ENCODE measurements at places on chromosomes 4 and X. TPM values are rescaled to one million over a fixed set of nuclear protein-coding genes. Genes with fewer than 3 reads are reported as not detected.
A peak's percentile ranks its signal among the peaks of the same experiment; 100 is the strongest.

- no peak for DNase-seq
These were observed 8.7 kb downstream of the GAGE10 start for GRCh38 chrX:49312176-49312575.

DNA sequence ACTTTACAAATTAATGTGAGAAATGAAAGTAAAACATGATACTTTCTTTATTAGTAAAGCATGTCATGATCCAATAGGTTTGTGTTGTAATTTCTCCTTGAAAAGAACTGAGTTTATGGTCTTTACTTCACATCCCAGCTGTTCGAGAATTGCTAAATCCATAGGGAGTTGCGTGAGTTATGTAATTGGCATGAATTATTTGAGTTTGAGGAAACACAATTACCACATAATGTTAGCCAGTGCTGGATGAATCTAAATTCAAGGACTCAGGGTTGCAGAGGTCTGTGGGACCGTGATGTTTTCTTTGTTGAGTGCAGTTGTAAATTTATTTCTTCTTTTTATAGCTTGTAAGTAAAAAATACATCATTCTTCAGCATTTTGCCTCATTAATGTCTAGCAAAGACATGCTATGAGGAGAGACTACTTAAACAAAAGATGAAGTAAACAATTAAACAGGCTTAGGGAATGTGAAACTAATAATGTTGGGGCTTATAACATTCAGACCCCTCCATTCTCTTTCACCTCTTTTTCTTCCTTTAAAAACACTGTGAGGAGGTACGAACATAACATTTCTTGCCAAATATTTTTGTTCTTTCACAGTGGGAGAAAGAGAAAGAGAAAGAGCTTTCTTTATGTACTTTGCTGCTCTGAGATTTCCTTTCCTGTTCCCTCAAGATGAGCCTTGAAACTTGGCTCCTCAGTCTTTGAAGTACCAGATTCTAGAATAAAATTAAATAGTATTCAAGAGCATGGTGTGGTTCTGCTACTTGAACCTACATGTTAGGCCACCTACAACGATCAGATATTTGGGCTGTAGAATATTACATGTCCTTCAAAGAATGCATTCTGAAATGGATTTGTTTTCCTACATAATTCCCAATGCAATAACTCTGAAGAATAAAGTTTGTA is 159.6 kb upstream of the ANK2 start:
- DNase-seq = no peak

- DNase-seq = no peak
These were observed 746.7 kb downstream of the STPG2 start for GRCh38 chr4:97396605-97397004.

GRCh38 chr4:138869165-138869564 is 146.4 kb upstream of the NOCT start:
- DNase-seq = no peak

- DNase-seq = no peak
These were observed 91.2 kb downstream of the HUWE1 start for GRCh38 chrX:53595266-53595810.

DNA sequence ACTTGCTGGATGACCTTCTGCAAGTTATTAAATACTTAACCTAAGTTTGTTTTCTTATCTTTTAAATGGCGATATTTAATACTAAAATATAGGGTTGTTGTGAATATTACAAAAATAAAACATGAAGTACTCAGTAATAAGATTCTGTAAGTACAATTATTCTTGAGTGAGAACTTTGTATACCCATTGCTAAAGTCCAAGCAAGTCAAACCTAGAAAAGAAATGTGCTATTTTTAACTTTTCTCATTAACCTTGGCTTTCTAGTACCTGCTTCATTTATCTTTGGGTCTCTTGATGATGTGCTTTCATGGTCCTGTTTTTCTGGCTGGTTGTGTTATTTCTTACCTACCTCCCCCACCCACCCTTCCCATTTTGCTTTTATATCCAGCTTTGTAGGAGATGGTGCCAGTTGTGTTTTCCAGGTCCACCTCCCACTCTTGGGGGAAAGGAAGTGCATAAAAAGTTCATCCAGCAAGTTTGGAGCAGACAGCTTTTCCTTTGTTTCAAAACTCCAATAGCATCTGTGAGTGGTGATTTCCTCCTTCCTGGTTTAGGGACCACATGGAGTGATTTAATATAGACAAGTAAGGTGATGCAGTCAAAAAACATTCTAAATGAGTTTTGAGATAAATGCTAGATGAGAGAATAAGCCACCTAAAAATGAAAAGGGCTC is 7.5 kb upstream of the CXCL8 start:
- peak; percentile 64 for DNase-seq

- no peak for DNase-seq
These were observed 254.5 kb downstream of the SPRY1 start for GRCh38 chr4:123651066-123651465.

DNA sequence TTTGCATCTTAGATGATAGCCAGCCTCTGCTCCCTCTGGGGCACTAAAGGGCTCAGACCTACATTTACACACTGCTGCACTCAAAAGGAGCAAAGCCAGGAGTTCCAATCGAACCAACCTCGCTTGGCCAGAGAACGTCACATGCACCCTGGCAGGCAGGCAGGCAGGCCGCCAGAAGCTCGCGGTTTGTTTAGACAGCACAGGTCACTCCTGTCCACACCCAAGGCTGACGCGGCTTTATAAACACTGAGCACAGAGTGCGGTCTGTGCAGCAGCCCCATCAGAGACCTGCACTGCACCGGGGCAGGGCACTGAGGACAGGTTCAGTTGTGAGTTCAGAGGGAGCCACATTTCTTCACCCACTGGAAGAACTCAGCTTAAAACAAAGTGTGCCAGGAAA is 143.9 kb downstream of the BCOR start:
- DNase-seq = no peak

GRCh38 chrX:10979956-10980355 is 131.2 kb upstream of the HCCS start:
- DNase-seq = no peak

- no peak for DNase-seq
These were observed 19.7 kb downstream of the SHROOM2 start for GRCh38 chrX:9805956-9806355.

DNA sequence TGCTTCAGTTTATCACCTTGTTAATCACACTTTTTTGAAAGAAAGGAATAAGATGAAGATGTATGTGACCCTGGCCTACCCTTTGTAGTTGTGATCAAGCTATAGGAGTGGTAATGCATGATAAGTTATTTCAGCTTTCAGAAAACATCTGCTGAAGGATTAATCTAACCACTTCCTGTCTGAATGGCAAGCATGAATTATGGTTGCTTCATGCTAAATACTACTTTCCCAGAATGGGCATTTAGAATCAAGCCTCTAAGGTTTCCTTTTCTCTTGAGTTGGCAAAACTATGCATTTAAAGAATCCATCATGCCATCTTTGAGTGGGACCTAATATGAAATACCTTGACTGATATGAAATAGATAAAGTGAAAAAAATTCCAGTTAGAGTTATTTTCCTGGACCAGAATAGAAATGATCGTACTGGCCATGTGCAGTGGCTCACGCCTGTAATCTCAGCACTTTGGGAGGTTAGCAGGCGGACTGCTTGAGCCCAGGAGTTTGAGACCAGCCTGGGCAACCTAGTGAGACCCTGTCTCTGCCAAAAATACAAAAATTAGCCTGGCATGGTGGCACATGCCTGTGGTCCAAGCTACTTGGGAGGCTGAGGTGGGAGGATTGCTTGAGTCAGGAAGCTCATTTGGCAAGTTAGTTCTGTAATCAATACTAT is 59.1 kb downstream of the ANXA3 start:
- no peak for DNase-seq

DNA sequence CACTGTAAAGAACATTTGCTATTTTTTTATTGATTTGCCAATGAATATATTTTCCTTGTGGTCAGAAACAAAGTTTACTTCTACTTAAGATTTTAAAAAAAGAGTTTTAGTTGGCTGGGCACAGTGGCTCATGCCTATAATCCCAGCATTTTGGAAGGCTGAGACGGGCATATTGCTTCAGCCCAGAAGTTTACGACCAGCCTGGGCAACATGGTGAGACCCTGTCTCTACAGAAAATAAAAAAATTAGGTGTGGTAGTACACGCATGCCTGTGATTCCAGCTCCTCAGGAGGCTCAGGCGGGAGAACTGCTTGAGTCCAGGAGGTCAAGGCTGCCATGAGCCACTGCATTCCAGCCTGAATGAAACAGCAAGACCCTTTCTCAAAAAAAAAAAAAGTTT is 36.8 kb downstream of the LRP2BP start:
- no peak for DNase-seq

- no peak for DNase-seq
These were observed 286.5 kb downstream of the STK32B start for GRCh38 chr4:5337731-5338130.

DNA sequence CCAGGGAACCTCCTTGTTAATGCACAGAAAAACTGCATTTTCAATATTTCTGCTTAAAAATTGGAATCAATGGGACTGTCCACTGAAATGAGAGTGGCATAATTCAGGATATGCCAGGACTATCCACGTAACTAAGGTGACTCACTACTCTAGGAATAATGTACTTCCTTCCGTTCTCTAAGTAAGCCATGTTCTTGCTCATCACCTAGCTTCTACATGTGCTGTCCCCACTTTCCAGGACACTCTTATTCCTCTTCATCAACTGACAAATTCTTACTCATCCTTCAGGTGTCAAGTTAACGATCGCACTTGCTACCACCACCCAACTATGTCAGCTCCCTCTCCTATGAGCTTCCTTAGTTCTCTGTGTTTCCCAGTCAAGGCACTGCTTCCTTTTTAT is 342.8 kb upstream of the F9 start:
- no peak for DNase-seq

The BEX3 gene
- total RNA-seq = 232 TPM

The UTP3 gene
- 27.4 TPM for total RNA-seq

The FOXO4 gene
- 5.3 TPM for total RNA-seq

The WAS gene
- total RNA-seq = not detected

The TLR6 gene
- 1.2 TPM for total RNA-seq

The PABPC1L2B gene
- total RNA-seq = not detected

The FGA gene
- not detected for total RNA-seq

The AFM gene
- total RNA-seq = not detected
